ENCODE measurements at places on chromosomes 4 and X.
A peak's percentile ranks its signal among the peaks of the same experiment; 100 is the strongest.

GRCh38 chr4:151962138-151962823 is 201.5 kb upstream of the GATB start:
- no peak for DNase-seq

GRCh38 chr4:153781717-153782416 is 7.0 kb downstream of the SFRP2 start:
- peak; percentile 60 for DNase-seq

DNA sequence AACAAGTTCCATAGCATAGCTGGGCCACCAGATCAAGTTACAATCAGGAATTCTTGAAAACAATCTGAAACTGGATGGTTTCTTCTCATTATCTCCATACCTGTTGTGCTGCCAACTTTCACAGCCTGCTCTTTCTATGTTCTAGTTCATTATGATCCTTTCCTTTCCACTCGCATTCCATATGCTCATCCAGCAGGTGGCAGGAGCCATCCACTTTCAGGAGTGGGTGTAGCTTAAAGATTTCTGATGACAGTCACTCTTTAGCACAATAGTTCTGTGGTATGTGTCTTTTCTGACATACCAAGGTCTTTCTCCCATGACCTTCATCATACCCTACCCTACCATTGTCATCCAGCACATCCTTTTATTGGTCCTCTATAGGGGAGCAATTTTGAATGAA is 46.4 kb downstream of the PAGE2 start:
- peak; percentile 68 for DNase-seq

DNA sequence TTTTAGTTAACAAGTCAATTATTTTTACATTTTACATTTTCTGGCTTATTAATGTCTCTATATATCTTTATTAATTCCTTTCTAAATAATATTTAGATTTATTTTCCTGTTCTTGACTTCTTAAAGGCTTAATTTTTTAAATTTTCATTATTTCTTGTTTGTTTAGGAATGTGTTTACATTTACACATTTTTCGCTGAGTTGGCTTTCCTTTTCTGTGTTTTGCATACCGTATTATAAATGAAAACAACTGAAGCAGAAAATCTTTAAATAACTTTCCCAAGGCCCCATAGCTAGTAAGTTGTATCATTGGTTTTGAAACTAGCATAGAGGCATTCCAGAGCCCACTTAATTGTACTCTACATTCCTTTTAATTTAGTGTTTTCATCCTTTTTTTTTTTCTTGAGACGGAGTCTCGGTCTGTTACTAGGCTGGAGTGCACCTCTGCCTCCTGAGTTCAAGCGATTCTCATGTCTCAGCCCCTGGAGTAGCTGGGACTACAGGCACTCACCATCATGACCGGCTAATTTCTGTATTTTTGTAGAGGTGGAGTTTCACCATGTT is 261.6 kb downstream of the IQCM start:
- DNase-seq: peak; percentile 10

- no peak for DNase-seq
Observed at GRCh38 chr4:27716693-27717430, 856.2 kb downstream of the STIM2 start.

DNA sequence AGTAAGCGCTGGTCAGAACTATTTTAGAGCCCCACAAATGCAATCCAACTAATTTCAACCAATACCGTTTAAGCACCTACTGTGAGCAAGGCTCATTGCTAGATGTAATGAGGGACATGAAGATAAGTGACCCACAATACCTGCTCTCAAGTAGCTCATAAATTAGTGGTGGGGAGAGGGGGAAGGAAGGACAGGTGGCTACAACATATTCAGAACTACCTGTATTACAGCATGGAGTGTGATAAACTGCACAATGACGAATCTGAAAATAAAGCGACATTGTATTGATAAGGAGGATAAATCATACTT is 311.6 kb upstream of the DIAPH2 start:
- no peak for DNase-seq

DNA sequence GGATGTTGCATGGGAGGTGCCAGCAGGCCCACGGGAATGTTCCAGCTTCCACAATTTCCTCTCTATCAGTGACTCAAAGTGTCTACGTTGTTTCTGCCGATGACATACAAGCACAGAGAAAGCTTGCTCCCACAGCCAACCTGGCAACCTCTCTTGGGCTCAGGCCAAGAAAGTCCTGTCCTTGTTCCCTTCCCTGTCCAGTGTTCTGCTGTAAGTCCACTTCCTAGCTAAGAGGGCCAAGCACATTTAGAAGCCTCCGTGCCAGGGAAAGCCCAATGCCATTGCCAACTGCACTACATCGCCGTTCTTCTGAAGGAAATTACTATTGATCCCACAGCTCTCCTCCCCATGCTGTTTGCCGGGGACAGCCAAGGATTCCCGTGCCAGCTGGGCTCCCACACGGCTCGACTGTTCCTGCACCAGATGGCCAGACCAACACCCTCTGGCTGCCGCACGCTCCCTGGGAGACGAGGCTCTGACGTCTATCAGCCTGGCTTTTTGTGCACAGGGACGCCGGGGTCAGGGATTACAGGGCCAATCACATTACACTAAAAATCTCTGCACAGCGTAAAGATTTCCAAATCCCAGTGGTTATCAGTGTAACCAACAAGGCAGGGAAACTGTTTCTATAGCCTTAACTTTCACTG is 284.0 kb downstream of the BCOR start:
- DNase-seq: peak; percentile 37
